NCI-H446 treated with DMSO at 0.1 percent for 48 hours (cell line): ENCODE measurements at places on chromosomes 3 and 15.

DNA sequence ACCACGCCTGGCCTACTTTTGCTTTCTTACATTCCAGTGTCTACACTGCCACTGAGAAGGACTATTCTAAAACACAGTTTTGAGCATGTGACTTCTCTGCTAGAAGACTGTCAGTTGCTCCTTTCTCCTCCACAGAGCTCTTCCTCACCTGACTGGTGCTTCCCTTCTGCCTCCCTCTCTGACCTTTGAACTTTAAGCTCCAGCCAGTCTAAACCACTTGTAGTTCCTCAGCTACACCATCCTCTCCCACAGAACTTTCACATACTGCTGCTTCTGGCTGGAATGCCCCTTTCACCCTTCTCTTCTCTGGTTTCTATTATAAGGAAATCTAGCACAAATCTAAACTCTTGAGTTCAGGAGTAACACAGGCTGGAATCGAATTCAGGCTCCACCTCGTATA lies 9.1 kb downstream of the NCEH1 start:
- no peak for DNase-seq

- DNase-seq = no peak
Measured at GRCh38 chr3:101120039-101120438, 126.8 kb upstream of the ABI3BP start.

DNA sequence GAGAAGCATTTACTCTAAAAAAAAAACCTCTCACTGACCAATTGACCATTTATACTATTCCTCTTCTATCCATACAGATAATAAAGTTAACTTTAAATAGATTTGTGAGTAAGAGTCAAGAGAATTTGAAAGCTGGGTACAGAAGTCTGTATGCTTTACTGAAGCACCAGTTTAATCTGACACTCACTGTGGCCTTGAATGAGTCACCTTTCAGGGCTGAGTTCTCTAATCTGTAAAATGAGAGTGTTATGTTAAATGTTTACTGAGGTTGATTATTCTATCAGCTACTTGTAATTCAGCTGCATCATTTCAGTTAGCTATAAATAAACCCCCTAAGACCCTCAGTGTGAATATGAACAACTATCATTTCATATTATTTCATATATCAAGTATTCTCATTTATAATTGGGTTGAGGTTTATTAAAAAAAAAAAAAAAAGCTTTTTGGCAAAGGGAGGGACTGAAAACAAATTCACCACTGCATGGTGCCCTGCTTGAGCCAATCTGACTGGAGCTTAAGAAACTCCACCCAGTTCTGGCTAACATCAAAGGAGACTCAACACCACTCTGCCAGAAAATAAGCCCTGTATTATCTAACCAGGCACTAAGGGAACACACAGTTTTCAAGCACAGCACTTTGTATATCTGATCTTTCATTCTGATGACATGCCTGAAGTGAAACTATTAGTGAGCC lies 2.8 kb downstream of the MAP4 start:
- peak; percentile 49 for DNase-seq

GRCh38 chr15:41634072-41634626 lies 26.1 kb upstream of the MGA start:
- DNase-seq = no peak

DNA sequence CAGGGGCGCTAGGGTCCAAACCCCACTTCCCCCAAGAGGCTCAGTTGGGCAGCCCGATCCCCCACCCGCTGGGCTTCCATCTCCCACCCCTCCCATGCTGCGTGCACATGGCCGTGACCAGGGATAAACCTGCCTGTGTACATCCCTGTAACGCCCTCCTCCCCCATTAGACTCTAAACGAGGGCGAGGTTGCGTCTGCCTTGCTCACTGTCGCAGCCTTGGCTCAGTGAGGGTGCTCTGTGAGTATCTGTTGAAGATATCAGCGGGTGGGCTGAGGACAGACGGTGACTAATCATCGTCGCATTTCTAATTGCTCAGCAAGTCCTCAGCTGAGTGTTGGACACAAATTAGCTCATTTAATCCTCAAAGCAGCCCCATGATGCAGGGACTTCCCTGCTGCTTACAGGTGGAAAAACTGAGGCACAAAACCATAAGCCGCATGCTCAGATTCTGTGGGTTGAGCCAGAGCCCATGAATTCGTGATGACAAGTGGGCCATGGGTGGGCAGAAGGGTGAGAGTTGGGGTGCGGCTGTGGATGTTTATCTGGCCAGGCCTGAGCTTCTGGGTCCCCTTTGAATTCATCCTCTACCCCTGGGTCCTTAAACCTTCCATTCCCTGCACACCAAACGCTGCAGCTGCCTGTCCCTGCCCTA lies 26.0 kb downstream of the FBLN2 start:
- no peak for DNase-seq

DNA sequence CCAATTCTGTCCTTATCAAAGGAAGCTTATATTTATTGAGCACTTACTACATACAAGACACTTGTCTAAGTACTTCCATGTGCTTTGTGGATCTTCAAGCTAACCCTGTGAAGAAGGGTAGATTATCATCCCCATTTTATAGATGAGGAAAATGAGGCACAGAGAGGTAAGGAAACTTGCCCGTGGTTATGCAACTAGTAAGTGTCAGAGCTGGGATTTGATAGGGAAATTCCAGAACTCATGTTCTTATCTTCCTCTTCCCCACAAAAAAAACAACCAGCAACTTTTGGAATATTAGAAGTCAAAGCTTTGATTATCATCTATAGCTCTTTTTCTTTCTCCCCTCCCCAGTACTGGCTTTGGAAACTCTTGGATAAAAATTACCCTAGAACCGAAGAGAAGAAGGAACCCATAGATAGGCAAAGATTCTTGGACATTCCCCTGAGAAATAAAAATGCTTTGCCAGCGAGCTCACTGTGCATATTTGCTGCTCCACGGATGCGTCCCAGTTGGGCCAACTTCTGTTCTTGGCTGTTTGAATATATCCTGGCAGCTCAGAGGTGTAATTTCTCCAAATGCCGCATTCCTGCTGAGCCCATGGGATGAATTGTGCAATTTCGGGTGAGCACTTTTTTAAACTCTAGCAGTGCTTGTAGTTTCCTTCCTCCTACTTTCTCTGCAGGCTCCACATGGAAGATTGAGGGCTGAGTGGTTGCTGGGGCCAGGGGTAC lies 591.5 kb upstream of the CFAP20DC start:
- peak; percentile 20 for DNase-seq

GRCh38 chr3:189361103-189361835 lies 189.5 kb downstream of the TPRG1 start:
- DNase-seq = no peak
